ENCODE measurements at places on chromosomes 6 and 20.
A peak's percentile ranks its signal among the peaks of the same experiment; 100 is the strongest.

DNA sequence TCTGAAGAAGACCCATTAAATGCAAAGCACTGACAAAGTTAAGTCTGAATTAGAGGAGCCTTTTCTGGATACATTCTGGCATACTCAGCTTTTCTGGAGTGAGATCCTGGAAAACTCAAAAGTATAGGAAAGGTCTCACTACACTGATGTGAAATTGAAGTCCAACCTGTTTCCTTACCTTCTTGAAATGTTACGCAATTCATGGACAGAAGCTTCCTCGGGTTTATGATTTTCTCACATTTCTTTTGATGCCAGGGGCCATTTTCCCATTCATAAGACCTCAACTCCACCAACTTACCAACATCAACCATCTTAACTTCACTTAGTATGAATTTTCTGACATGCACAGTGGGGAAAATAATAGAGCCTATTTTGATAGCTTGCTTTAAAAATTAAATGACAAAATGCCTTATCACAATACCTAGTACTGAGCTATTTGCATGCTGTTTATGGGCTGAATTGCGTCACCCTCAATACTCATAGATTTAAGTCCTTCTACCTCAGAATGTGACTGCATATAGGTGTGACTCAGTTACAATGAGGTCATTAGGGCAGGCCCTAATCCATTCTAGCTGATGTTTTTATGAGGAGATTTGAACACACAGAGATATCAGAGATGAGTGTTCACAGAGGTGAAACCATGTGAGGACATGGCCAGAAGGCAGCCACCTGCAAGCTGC is 73.4 kb upstream of the RAB32 start:
- DNase-seq, result no peak

- DNase-seq, result no peak
These were observed 28.4 kb downstream of the BRPF3 start for GRCh38 chr6:36224918-36225461.

DNA sequence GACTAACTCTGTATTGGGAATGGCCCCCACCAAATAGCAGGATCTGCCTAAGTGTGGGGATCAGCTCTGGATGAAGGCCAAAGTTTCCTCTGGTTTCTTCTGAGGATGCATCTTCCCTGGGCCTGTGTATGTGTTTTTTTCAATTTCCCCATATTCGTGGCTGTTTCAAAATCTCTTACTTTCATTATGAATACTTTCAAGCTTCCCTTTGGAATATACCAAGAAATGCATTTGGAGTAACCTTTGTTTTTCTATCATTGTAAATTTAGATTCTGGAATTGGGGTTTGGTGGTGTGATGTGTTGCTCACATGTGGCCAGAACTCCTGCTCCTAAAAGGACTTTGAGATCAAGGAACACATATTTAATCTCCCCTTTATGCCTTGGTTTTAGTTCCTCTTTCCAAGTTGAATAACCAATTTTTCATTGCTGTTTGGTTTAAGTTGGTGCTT is 8.4 kb downstream of the ENTPD6 start:
- no peak for DNase-seq

- no peak for DNase-seq
These were observed 447.9 kb upstream of the FKBP1C start for GRCh38 chr6:62763125-62763912.

DNA sequence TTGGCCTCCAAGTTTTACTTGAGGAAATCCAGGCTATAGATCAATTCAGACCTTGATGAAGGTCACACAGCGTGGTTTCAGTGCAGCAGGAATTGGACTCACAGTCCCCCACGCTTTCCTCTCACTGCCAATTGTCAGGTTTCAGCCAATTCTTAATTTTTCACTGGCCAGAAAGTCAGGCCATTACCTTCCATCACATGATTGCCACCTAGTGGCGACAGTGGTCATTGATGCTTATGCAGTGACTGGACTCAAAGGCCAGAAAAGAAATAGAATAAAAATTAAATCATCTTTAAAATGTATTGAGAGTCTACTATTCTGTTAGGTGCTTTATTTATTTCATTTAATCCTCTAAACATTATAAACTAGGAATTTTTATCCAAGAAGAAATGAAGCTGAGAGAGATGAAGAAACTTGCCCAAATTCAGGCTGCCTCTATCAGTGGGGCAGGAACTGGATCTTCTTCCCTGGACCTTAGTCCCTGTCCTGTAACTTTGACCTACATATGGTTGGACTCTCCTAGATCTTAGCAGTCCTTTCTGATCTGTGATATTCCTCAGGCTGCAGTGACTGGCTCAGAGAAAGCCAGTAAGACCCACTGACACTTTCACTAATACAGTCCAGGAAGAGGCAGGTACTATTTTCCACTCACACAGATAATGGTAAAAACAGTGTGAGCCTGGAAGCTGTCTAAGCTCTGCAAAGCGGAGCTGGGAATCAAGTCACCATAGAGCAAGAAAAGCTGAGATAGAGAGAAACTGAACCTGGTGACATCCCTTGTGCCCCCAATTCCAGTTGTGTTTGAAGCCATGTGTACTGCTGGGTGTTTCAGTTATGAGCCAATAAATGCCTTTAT is 133.3 kb downstream of the ELOVL4 start:
- peak; percentile 58 for DNase-seq

- DNase-seq, result no peak
These were observed 164.8 kb upstream of the QKI start for GRCh38 chr6:163249651-163250101.

- DNase-seq, result peak; percentile 5
These were observed 314.0 kb upstream of the RSPO3 start for GRCh38 chr6:126804332-126805064.

- no peak for DNase-seq
These were observed 79.6 kb downstream of the KHDC1L start for GRCh38 chr6:73145690-73146089.

GRCh38 chr6:6592826-6593475 is 4.4 kb downstream of the LY86 start:
- DNase-seq, result no peak

DNA sequence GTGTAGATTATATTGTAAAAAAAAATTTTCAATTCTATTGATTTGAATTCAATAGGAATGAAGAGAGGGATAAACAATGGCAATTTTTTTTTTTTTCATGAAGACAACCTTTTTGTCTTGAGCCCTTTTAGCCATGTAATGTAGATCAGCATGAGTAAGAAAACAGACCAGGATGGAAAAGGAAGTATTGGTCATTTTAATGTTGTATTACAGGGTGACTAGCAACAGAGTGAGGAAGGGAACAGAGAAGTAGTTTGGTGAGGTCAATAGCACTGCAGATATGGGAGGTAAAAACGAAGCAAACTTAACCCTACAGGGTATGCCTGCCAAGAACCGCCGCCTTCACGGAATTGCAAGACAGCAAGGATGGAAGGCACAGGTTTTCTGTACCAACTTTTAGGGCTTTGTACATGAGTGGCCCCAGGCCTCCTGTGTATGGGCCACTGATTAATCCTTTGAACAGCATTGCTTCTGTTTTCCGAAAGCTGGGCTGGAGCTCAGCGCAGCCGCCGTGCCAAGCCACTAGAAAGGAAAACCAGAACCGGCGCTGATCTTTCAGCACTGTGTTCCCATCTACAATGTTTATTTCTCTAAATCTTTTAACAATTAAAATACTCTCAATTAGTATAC is 383.7 kb downstream of the CENPW start:
- no peak for DNase-seq

GRCh38 chr6:5094327-5094726 is 9.2 kb downstream of the PPP1R3G start:
- no peak for DNase-seq

GRCh38 chr6:145699462-145699861 is 35.9 kb downstream of the EPM2A start:
- no peak for DNase-seq

GRCh38 chr6:127879685-127880084 is 21.2 kb downstream of the THEMIS start:
- DNase-seq, result no peak

GRCh38 chr6:28816339-28816908 is 107.4 kb downstream of the TRIM27 start:
- DNase-seq, result no peak
